ENCODE measurements at places on chromosomes 11 and 22.
A peak's percentile ranks its signal among the peaks of the same experiment; 100 is the strongest.

DNA sequence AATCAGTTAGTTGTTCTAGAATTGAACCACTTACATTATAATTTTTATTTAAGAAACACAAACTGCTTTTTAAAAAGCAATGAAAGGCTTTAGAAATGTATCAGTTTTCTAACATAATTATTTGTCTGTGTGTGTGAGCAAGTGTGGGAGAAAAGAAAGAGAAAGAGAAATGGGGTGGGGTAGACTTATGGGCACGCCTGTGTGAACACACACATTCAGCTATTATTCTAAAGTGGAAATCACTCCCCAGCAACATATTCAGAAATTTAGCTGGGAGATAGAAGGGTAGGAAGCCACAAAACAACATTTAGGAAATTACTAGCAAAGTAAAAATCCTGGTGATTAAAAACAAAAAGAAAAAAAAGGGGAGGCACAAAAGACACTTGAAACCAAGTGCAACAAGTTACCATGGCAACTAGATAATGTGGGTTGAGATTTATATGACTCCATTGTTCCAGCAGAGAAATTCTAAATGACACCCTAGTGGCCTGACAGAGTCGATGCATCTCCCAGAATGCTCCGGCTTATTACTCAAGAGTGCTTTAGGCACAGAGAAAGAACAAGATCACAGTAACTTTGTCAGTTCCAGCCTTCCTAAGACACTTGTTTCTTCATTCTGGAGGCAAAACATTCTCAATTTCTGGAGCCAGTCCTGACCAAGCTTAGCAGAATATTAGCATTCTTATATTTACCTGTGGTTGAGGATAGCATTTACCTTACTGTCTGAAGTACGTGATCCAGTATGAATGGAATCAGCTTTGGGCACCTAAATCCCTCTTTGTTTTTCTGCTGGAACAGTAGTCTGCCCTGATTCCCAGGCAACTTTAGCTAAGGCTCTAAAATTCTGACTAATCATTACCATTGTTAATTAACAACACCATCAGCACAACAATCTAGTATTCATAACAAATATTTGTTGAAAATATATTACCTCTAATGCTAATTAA lies 444.4 kb downstream of the DLG2 start:
- DNase-seq, result no peak

DNA sequence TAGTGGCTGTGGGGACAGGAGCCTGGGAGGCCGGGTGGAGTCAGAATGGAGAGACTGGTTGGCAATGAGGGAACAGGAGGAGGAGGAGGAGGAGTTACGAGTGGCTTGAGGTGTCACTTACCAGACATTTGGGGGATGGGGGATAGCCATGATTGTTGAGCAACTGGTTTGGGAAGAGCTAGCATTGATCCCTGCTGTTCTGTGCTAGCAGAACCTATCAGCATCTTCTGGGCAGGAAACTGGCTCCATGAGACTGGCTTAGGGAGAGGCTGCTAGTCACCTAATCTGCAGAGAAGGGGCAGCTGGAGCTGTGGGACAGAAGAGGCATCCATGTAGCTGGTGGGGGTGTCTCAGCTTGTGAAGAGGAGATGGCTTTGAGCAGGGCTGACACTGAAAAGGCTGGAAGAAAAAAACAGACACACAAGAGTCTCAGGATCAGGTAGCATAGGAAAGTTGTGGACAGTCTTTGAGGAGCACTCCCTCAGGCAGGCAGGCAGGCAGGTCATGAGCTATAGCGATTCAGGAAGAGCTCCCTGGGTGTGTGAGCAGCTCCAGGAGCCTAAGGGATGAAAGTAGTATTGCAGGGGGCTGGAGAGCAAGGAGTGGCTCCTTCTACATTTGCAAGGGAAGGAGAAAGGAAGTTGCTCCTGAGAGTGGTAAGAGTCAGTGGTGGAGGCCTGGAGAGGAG lies 22.3 kb downstream of the PIK3IP1 start:
- DNase-seq, result no peak

DNA sequence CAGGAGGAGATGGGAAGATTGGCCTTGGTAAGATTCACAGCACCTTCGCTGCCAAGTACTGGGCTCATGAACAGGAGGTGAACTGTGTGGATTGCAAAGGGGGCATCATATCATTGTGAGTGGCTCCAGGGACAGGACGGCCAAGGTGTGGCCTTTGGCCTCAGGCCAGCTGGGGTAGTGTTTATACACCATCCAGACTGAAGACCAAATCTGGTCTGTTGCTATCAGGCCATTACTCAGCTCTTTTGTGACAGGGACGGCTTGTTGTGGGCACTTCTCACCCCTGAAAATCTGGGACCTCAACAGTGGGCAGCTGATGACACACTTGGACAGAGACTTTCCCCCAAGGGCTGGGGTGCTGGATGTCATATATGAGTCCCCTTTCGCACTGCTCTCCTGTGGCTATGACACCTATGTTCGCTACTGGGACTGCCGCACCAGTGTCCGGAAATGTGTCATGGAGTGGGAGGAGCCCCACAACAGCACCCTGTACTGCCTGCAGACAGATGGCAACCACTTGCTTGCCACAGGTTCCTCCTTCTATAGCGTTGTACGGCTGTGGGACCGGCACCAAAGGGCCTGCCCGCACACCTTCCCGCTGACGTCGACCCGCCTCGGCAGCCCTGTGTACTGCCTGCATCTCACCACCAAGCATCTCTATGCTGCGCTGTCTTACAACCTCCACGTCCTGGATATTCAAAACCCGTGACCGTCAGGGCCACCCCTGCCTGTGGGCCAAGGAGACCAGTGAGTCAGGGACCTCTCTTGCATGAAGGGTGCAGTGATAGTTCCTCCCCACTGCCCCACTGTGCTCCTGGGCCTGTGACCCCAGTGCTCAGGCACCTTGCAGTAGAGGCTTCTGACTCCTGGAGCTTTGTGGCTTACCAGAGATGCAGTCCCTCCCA lies 83.6 kb downstream of the BCR start:
- peak; percentile 63 for DNase-seq

- no peak for DNase-seq
These were observed 180.9 kb downstream of the KIF18A start for GRCh38 chr11:27926981-27927481.

DNA sequence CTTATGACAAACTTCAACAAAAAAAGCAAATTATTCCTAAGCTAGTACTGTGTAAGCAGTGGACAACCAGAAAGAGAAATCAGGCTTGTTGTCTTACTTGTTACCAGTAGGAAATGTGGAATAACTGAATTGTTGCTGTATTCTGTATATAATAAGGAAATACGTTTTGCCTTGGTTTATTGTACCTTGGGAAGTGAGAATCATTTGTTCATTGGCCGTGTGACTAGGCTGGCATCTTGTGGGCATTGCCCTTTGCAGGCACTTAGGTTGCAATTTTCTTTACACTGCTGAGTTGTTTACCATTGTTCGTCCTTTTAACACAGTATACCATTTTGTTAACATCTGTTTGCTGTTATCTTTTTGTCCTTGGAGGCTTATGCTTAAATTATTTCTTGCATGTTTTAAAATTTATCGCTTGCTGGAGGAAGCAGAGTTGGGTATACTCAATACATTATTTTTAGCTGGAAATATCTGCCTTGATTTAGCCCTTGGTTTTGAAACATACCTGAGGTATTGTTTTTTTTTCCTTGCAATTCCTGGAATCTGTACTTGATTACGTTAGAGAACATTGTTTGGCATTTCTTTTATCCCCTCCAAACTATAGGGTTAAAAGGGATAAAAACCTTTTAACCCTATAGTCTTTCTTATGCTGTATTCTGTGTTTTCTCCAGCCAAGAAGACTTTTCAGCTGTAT lies 109.3 kb downstream of the DDX10 start:
- no peak for DNase-seq

All from activated gamma-delta T cell (primary cell).